ENCODE measurements at places on chromosomes 5 and 9. TPM values are rescaled to one million over a fixed set of nuclear protein-coding genes. Genes with fewer than 3 reads are reported as not detected.
A peak's percentile ranks its signal among the peaks of the same experiment; 100 is the strongest.

- DNase-seq: no peak
Measured at GRCh38 chr5:132271251-132272246, 14.1 kb downstream of the PDLIM4 start.

DNA sequence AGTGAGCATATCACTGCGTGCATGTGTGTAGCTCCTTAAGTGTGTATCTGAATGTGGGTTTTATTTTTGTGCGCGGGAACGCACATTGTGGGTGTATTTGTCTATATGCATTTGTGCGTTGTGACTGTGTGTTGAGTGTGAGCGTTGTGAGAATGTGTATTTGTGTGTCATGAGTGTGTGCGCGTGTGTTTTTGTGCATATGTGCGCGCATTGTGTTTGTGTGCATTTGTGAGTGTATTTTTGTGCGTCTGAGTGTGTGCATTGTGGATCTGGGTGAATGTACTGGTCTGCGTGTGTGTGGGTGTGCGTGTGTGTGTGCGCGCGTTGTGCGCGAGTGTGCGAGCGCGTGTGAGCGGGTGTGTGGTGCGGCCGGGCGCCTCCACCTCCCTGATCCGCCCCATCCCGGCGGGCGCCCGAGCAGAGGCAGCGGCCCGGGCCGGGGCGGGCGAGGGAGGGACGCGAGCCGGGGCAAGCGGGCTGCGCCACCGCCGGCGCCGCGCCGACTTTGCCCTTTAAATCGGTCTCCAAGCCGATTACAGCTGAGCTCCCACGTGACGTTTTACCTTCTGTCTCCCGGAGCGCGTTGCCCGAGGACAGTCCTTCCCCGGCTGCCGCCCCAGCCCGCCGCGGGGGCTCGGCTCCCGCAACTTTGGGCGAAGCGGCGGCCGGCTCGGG is at the start of gene RASGRF2:
Gene RASGRF2 (plus strand): TSS at position 596 of the 675 bp plus-strand sequence. CDS start 376 bp downstream, outside the sequence.
- DNase-seq: peak; percentile 85

DNA sequence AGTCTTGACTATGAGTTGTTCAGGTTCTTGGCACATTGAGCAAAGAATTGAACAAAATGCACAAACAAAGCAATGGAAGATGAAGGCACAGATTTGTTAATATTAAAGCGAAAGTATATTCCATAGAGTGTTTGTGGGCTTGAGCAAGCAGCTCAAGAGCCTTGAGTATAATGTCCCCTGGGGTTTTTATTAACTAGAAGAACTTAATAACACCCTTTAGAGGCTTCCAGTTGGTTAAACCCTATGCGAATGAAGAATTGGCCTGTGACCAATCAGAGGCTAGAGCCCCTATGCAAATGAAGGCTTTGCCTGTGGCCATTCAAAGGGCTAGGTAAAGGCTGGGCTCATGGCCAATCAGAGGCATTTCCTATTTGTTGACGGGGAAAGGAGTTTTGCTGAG is 135.3 kb upstream of the IL12B start:
- no peak for DNase-seq

DNA sequence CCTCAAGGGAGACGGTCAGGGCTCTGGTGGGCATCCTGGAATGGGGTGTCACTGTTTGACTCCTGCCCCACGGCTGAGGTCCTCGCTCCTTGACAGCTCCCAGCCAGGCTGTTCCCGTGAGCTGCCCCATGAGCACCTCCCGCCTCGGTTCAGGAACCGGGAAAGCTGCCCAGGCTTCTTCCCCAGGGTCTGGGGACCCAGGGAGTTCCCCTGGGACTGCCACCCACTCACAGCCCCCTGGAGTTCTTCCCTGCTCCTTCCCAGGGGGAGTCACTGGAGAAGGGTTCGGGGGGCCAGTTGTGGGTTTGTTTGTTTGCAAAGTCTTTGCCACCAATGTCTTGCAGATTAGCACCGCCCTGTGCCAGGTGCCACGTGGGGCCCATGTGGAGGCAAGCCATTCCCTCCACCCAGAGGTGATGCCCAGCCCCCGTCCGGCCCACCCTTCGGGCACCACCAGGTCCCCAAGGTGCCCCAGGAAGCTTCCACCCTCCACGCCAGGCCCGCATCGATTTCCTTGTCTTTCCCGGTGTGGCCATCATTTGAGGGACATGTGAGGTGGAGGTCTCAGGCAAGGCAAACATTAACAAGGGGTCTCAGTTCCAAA is 1.3 kb downstream of the PLPP7 start:
- no peak for DNase-seq

DNA sequence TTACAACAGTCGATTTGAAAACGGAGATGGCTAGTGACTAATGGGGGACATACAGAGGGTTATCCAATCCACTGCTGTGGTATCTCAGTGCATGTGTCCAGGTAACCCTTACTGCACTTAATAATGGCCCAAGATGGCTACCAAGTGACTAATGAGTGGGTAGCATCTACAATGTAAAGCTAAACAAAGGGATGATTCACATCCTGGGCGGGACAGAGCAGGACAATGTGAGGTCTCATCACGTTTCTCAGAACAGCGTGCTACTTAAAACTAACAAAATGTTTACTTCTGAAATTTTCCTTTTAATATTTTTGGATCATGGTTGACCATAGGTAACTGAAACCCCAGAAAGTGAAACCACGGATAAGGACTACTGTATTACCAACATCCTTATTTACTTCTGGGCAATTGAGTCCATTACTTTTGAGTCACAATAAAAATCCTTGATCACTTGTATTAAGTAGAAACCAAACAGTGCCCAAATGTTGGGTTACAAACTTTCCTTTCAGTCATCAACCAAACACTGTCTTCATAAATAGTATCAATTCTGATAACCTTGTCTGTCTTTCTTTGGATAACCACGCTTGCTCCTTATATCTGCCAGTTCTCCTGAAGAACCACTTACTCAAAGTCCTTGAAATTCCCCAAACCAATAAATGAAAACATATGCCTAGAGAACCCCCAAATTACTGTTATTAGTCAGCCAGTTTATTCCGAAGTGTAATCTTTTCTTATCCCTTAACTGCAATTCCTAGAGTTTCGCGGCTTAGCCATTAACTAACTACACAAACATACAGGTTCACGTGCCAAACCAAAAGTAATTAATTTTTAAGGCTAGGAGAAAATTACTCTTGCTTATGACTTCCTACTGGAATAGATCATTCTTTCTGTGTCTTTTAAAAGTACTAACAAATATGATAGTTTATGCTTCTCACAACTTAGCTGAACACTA is 59.7 kb downstream of the ELL2 start:
- DNase-seq: peak; percentile 53

DNA sequence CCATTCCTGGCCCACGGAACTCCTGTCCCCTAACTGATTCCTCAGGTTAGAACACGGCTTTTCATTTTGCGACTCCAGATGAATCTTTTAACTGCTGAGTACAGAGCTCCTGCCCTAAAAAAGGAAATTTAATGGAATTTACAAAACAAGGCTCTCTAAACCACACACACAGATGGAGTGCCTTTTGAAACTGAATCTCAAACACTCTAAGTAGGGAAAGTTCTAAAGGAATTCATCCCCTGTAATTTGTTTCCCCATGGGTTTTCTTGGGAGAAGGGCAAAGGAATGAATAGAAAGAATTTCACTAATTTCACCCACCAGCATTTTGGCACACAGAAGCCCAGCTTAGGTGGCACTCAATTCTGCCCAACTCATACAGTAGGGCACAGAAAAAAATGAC is 106.5 kb downstream of the THBS4 start:
- DNase-seq: no peak

- DNase-seq: no peak
Measured at GRCh38 chr5:123429993-123430392, 6.8 kb upstream of the CEP120 start.

DNA sequence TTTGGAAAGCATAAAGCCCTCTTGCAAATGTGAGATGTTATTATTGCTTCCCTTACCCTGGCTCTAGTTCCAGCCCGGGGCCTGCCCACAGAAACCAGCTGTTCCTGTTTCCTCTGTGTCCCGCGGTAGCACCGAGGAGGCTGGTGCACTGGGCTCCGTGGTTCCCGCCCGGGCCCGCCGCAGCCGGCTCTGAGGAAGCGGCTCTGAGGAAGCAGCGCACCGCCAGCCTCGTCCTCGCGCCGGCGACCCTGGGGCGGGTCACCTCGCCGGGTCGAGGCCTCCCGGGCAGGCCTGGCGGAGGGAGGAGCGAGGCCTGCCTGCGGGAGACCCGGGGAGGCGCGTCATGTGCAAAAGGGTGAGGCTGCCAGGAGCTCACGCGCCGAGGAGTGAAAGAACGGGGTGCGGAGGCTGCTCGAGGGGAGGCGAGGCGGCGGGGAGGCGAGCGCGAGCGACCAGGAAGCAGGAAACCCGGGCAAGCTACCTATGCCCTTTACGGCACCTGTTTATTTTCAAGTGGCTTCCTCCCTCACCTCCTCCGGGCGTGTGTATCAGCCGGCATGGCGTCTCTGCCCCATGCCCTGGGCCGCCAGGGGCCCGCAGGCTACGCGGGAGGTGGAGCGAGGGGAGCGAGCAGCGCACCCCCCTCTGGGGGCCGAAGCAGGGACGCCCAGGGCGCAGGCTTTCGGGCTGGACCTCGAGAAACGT is 61.3 kb upstream of the MEGF10 start:
- peak; percentile 84 for DNase-seq

GRCh38 chr5:53364061-53364460 is 116.4 kb upstream of the FST start:
- no peak for DNase-seq

DNA sequence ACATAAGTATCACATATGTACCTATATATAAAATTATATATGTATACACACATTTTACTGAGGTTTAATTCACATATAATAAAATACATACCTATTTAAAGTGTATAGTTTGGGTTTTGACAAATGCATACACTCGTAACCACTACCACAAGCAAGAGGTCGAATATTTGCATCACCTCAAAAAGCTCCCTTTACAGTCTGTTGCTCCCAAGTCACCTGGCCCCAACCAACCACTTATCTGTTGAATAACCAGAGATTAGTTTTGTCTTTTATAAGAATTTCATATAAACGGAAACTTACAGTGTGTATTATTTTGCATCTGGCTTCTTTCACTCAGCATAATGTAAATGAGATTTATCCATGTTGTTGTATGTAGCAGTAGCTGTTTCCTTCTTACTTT is 218.9 kb downstream of the MAT2B start:
- DNase-seq: no peak

GRCh38 chr9:19516348-19516747 is 107.5 kb downstream of the ACER2 start:
- no peak for DNase-seq

DNA sequence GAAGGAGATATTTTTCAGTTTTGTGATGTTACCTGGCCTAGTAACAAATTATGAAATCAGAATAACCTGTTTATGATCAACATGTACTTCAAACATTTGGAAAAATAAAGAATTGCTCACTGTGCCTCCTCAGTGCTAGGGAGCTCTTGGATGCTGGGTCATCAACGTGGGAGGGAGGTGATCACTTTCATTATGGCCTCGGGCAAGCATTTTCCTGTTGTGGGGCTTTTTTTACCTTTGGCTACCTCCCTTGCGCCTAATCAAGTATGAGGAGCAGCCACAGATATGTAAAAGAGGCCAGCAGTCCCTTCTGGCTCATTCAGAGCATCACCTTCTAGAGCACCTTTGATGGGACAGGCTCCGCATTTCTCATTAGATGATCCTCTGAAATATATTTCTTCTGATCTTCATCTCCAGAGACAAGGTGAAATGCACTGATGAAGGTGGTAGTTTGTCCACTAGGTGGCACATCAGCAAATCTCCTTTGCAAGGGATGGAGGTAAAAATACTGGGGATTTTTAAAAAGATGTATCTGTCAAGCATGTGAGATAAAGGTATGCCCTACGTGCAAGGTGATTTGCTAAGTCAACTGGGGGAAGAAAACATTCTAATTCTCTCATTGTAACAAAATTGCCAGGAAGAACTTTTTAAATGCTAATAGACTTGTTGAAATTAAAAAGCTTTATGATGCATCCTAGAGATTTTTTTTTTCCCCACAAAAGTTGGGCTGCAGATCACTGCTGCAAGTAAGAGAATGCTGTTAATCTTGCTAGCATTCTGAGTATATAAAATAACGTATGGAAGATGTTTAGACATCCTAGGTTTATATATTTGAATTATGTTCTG is 218.2 kb downstream of the MAST4 start:
- DNase-seq: peak; percentile 88

GRCh38 chr9:36074870-36075532 is 38.3 kb downstream of the RECK start:
- no peak for DNase-seq

DNA sequence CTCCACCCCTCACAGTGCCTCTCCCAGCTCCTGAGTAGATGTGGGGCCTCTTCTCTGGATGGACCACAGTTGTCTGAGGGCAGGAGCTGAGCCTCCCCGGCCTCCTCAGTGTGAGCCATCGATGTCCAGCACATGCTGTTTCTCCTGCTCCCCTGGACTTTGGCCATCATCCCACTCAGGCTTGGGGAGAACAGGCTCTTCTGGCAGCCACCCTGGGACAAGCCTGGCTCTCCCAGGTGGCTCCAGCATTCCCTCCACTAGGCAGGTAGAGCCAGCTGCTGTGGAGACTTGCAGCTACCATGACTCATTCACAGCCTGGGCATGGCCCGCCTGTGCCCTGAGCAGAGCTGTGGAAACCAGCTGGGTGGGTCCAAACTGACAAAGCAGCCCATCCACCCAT is 77.0 kb downstream of the CSNK1A1 start:
- no peak for DNase-seq

DNA sequence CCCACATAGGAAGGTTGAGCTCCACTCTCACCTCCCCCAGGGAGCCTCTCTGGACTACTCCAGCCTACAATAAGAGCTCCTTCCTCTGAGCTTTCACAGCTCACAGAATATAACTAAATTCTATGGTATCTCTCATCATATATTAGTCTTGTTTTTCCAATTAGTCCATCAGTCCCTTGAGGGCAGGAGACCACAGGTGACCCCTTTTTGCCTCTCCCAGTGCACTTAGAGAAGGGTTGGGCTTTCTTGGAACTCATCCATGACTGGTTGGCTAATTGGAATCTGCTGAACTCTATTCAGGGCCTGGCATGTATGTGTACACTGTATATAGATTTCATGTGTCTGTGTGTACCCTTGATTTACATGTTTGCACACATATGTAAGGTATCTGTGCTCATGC is 50.4 kb upstream of the ARAP3 start:
- DNase-seq: no peak

The ANXA2R gene
- total RNA-seq: 1.1 TPM

The RETREG1 gene
- 21.5 TPM for total RNA-seq

The SEMA5A gene
- total RNA-seq: not detected

The ARSB gene
- 11.5 TPM for total RNA-seq

The NEURL1B gene
- total RNA-seq: 0.05 TPM

The STK32A gene
- not detected for total RNA-seq

The RECK gene
- total RNA-seq: 3.9 TPM

The C8G gene
- 1.7 TPM for total RNA-seq

All from activated CD4-positive, alpha-beta T cell treated with anti-CD3 and anti-CD28 coated beads, Interleukin-2, amount 10 ng/mL, durations not matched to agents 24 days and 14 days (primary cell).